ENCODE measurements at places on chromosomes 2 and 18.
A peak's percentile ranks its signal among the peaks of the same experiment; 100 is the strongest.

DNA sequence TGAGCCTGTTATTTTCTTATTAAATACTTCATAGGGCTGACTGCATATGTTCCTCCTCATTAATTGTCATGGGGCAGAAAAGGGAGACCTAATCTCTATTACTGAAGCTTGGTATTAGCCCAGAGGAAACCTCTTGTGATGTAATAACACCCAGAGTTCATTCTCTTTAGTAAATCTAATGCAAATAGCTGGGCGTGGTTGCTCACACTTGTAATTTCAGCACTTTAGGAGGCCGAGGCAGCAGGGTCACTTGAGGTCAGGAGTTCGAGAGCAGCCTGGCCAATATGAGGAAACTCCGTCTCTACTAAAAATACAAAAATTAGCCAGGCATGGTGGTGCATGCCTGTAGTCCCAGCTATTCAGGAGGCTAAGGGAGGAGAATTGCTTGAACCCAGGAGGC lies 14.7 kb downstream of the DAW1 start:
- DNase-seq: no peak

DNA sequence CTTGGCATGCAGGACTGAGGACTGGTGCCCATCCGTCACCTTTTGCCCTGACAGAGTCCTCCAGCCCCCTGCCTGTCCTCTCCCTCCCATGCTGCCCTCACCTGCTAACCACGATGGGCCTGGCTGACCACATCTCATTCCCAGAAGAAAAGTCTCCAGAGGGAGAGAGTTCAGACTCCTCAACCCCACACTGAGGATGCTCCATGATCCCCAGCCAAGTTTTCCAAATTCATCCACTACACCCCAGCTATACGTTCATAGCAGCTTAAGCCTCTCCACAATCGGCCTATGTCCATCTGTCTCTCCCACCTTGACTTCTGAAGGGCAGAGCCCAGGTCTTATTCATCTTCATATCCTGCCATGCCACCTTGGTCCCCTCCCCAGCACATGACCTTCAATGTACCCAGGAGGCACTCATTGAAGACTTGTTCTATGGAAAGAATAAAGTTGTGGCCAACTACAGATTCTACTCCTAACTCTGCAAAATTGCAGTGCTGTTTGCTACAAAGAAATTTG lies 115.6 kb upstream of the ID2 start:
- no peak for DNase-seq

- DNase-seq: no peak
Measured at GRCh38 chr2:241417626-241418025, 61.5 kb downstream of the FARP2 start.

GRCh38 chr2:234051374-234052070 lies 1.0 kb downstream of the SPP2 start:
- DNase-seq: no peak

- no peak for DNase-seq
Measured at GRCh38 chr18:6069103-6069502, 173.8 kb upstream of the TMEM200C start.

- DNase-seq: no peak
Measured at GRCh38 chr2:35503738-35504199, 851.8 kb upstream of the CRIM1 start.

- DNase-seq: no peak
Measured at GRCh38 chr2:157628477-157629415, at the start of gene ACVR1C. Gene ACVR1C (minus strand): TSS chr2:157628864. CDS start chr2:157628644, 220 bp downstream.

GRCh38 chr2:36780231-36780839 lies 83.8 kb downstream of the VIT start:
- peak; percentile 38 for DNase-seq

DNA sequence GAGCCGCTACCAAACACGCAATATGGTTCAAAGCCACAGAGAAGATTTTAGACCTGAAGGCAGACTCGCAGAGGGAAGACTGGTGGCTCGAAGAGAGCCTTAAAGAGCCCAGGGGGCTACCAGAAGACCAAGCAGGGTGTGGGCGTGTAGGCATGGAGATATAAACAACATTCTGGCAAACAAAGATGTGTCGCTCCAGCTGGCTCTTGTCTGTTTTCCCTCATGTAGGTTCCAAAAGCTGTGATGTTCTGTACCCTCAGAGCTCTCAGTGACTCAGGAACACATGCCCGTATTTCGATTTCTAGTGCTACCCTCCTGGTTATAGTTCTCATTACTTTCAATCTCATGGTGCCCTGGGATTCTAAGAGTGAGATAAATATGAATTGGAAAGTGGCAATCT lies 44.5 kb downstream of the DOCK10 start:
- DNase-seq: no peak

- DNase-seq: no peak
Measured at GRCh38 chr2:17608251-17608650, 67.8 kb downstream of the VSNL1 start.

GRCh38 chr2:121129692-121130091 lies 155.3 kb downstream of the TFCP2L1 start:
- DNase-seq: no peak

GRCh38 chr2:26566081-26566375 lies 75.1 kb downstream of the CIB4 start:
- no peak for DNase-seq

GRCh38 chr2:10783421-10783820 lies 29.2 kb downstream of the PDIA6 start:
- no peak for DNase-seq

- DNase-seq: no peak
Measured at GRCh38 chr2:75614162-75614651, 32.4 kb upstream of the MRPL19 start.

GRCh38 chr2:166444306-166444705 lies 49.7 kb downstream of the SCN7A start:
- no peak for DNase-seq

GRCh38 chr18:23992089-23992940 lies 22.2 kb upstream of the TTC39C start:
- DNase-seq: no peak

- DNase-seq: no peak
Measured at GRCh38 chr2:120109186-120110061, 96.5 kb downstream of the EPB41L5 start.

DNA sequence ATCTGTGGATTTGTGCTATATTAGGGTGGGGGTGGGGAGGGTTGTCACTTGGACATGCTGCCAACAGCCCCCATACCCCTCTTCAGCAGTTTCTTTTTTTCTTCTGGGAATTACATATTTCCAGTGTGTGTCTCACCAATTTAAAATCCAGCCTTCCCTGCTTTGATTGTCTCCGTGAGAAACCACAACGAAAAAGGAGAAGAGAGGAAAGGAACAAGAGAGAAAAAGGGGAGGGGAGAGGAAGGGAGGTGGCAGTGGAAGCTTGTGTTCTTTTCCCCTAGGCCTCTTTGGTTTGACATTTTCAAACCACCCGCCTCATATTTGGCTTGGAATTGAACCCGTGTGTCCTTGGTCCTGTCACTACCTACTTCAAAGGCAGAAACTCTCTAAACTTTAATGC lies 860 bp downstream of the CTNNA2 start:
- no peak for DNase-seq

- no peak for DNase-seq
Measured at GRCh38 chr2:55946793-55947192, 23.2 kb upstream of the EFEMP1 start.

- DNase-seq: no peak
Measured at GRCh38 chr2:171712051-171712450, 24.8 kb downstream of the DYNC1I2 start.

DNA sequence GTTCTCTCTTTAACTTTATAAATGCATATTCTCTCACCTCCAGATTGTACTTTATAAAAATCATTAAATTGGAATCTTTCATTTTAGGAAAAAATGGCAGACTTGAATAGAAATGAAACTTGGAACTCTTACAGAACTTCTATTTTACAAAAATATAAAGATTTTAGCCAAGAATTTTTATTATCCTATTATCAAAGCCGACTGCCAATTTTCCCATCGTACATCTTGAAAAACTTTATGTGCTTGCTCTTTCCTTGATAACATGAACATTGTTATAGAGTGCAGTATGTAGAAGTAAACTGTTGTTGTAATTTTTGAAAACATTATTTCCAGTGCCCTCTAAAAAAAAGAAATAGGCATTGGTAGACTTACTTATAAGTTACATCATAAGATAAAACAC lies 475.7 kb upstream of the REG3G start:
- no peak for DNase-seq

DNA sequence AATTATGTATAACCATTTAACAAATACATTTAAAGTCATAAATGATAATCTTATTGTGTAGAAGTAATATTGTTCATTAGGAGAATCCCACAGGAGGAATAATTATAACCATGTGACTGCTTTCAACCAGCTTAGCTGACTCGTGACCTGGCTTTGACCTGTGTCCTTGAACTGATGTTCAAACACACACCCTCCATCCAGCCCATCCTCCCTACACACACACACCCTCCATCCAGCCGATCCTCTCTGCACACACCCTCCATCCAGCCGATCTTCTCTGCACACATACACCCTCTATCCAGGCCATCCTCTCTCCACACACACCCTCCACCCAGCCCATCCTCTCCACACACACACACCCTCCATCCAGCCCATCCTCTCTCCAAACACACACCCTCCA lies 83.5 kb downstream of the EIPR1 start:
- no peak for DNase-seq

DNA sequence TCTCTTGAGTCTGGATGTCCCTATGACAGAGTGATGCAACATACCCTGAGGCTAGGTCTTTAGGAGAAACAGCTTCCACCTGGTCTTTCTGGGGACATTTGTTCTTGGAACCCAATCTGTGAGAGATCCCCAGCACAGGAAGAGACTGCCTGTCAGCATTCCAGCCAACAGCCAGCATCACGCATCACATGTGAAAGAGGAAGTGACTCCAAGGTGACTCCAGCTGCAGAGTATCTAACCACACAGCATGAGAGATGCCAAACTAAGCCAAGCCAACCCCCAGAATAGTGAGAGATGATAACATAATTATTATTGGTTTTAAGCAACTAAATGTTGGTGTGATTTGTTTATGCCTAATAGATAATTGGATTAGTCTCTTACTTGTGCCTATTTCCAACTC lies 35.7 kb downstream of the C18orf63 start:
- peak; percentile 3 for DNase-seq

- no peak for DNase-seq
Measured at GRCh38 chr2:10501451-10501961, 53.4 kb upstream of the ODC1 start.

GRCh38 chr2:229952256-229952835 lies 30.0 kb downstream of the FBXO36 start:
- DNase-seq: no peak

- no peak for DNase-seq
Measured at GRCh38 chr2:100606726-100607343, 44.0 kb downstream of the PDCL3 start.
